Left lung (tissue), 14 donors: ENCODE measurements at places on chromosomes 12 and 14. TPM values are rescaled to one million over a fixed set of nuclear protein-coding genes. Genes with fewer than 3 reads are reported as not detected.

DNA sequence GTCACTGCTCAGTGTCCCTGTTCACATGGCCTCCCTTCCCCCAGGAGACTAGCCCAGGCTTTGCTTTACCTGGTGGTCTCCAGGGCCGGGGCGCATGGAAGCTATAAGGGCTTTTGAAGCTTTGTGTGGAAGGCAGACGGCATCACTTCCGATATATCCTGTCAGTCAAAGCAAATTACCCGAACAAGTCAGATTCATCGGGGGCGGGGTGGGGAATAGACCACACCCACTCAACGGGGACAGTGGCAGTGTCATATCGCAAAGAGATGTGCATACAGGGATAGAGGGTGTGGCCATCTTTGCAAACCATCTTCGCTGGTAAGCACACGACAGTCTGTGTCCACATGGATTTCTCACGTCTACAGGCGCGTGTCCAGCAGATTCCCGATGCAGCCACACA is 127.3 kb downstream of the GLT1D1 start:
- H3K4me3 ChIP-seq: no peak overlapping the region
- no peak for DNase-seq
- H3K4me1 ChIP-seq: no peaks in the 10 kb centered on the region
- H3K27ac ChIP-seq: no peak overlapping the region

- H3K27me3 ChIP-seq: no peaks in the 10 kb centered on the region
- no peaks in the 10 kb centered on the region for H3K36me3 ChIP-seq
- no peak for DNase-seq
These were observed 32.1 kb downstream of the BAZ1A start for GRCh38 chr14:34843011-34843554.

DNA sequence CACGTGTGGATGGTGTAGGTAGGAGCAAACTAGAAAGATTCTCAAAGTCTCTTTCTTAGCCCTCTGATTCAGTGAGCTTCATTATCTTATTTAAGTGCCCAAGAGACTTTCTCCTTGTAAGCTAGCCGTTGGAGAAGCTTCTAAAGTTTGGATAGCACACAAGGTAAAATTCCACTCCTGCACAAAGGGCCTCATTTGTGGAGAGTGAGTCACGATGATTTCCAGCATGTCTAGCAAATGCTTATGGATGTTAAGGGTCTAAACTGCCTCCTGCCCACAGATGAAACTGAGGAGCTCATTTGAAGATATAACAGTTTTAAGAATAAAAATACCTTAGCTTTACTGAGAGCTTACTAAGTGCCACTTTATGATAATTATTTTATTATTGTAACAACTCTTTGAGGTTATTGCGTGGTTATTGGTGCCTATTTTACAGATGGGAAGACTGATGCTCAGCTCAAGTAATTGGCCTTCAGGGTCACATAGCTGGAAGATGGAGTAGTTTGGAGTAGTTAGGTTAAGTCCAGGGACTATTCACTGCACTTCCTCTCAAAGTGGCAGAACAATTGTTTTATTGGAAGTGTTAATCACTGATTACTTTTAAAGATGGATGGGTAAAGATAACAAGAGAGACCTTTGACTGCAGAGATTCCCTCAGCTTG is 78.7 kb upstream of the HIF1A start:
- H3K27ac ChIP-seq: no peak overlapping the region
- no peaks in the 10 kb centered on the region for H3K27me3 ChIP-seq
- no peak overlapping the region for H3K4me3 ChIP-seq
- no peak for DNase-seq

GRCh38 chr12:50145439-50145838 is 21.7 kb downstream of the CERS5 start:
- H3K4me3 ChIP-seq: no peak overlapping the region
- no peaks in the 10 kb centered on the region for H3K27me3 ChIP-seq
- no peak overlapping the region for H3K27ac ChIP-seq
- no peak for DNase-seq
- no peaks in the 10 kb centered on the region for H3K4me1 ChIP-seq

Gene SYT1
- 1.5 TPM for total RNA-seq

Gene VWF
- 254 TPM for total RNA-seq

DNA sequence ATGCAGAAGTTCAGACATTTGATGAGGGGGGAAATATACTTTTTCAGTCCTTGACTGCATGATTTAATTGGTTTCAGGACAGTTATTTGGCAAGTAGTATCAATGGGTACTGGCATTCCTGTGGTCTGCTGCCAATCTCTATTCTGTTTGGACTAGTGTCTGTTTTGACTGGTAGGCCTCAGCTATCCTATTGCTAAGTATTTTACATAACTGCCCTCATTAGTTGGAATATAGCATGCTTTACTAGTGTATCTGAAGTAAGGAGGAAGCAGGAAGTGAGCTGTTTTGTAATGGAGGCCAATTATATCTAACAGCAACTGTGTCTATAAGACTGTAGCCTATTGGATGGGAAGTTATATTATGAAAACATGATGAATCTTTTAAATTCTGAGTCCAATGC is 104.3 kb downstream of the FLRT2 start:
- H3K27ac ChIP-seq: no peak overlapping the region
- no peaks in the 10 kb centered on the region for H3K27me3 ChIP-seq
- no peaks in the 10 kb centered on the region for H3K4me1 ChIP-seq
- H3K36me3 ChIP-seq: no peaks in the 10 kb centered on the region
- H3K4me3 ChIP-seq: no peak overlapping the region

Gene NRXN3
- total RNA-seq: 7.6 TPM

- no peak overlapping the region for H3K4me3 ChIP-seq
- DNase-seq: no peak
- H3K4me1 ChIP-seq: no peaks in the 10 kb centered on the region
- no peaks in the 10 kb centered on the region for H3K36me3 ChIP-seq
These were observed 36.6 kb downstream of the TMX1 start for GRCh38 chr14:51276605-51277004.

GRCh38 chr14:96096639-96097610 is 57.8 kb downstream of the C14orf132 start:
- H3K27me3 ChIP-seq: no peaks in the 10 kb centered on the region
- no peak overlapping the region for H3K4me3 ChIP-seq
- no peak overlapping the region for H3K27ac ChIP-seq

- peaks cover 19% of the 10 kb centered on the region for H3K4me1 ChIP-seq
- no peaks in the 10 kb centered on the region for H3K27me3 ChIP-seq
- H3K4me3 ChIP-seq: no peak overlapping the region
- H3K27ac ChIP-seq: peak overlapping the region; percentile 78
These were observed 56.8 kb downstream of the DUSP16 start for GRCh38 chr12:12505544-12506495.

DNA sequence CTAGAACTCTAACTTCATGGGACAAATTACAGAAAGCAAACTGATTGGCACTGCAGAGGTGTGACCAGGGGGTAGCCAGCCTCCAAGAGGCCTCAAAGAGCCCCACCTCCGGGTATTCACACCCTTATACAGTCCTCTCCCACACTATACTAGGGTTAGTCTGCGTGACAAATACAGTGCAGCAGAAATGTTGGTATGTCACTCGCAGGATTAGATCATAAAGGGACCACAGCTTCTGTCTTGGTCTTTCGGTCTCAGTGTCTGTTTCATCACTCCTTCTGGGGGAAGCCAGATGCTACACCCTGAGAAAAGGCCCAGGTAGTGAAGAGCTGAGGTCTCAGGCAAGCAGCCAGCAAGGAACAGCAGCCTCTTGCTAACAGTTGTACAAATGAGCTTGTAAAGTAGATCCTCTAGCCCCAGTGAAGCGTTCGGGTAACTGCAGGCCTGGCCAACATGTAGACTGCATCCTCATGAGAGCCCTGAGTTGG is 68.9 kb upstream of the SAV1 start:
- no peaks in the 10 kb centered on the region for H3K4me1 ChIP-seq
- no peak overlapping the region for H3K4me3 ChIP-seq
- no peak overlapping the region for H3K27ac ChIP-seq
- no peak for DNase-seq
- no peaks in the 10 kb centered on the region for H3K27me3 ChIP-seq
- no peaks in the 10 kb centered on the region for H3K36me3 ChIP-seq

DNA sequence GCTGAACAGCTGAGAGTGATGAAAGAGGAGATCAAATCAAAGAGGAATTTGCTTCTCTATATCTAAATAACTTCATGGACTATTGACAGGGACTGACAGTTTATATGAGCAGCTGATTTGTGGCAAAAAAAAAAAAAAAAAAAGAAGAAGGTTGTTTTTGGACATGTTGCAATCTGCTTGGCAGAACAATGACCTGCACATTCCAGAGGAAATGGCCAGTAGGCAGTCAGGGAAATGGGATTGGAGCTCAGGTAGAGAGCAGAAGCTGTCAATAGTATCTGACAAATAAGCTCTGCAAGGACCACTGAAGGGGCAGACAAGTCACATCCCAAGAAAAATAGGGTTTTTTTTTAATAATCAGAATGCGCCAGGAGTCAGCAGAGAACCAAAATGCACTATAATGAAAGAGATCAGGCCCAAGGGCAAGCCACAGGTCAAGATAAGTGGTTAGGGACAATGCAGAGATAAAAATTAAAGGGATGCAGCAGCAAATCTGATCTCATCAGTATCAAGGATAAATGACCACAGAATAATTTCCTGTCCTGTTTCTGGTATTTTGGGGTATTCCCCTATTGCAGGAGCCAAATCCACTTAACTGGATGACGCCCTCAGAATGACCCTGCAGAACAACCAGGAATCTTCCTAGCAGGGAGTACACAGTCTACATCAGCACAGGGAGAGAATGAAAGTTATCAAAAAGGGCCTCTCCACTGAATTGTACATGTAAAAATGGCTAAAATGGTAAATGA is 22.6 kb upstream of the DUSP16 start:
- no peak for DNase-seq
- H3K4me3 ChIP-seq: no peak overlapping the region
- H3K4me1 ChIP-seq: no peaks in the 10 kb centered on the region
- H3K36me3 ChIP-seq: no peaks in the 10 kb centered on the region
- no peak overlapping the region for H3K27ac ChIP-seq
